ENCODE measurements at places on chromosomes 11 and 22. TPM values are rescaled to one million over a fixed set of nuclear protein-coding genes. Genes with fewer than 3 reads are reported as not detected.

DNA sequence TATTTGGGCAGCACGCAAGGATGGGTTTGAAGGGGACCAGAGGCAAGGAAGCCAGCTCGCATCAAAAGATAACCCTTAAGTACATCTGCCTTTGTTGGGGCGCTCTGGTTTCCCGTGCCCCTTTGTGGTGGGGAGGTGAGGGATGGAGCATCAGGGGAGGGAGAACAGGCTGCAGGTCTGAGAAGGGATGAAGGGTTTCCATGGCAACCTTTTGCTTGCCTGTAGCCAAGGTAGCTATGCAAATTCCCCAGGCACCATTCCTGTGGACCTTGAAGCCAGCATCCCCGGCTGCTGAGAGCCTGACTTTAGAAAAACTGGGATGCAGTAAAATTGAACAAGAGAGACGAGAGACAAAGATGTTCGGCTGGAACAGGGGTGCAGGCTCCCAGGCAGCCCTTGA lies 75.7 kb downstream of the SEZ6L start:
- no peak for DNase-seq

CALCA gene
- 0.67 TPM for total RNA-seq

GRCh38 chr22:37484480-37485394 lies 1.4 kb downstream of the MFNG start:
- DNase-seq = peak; percentile 84

DNA sequence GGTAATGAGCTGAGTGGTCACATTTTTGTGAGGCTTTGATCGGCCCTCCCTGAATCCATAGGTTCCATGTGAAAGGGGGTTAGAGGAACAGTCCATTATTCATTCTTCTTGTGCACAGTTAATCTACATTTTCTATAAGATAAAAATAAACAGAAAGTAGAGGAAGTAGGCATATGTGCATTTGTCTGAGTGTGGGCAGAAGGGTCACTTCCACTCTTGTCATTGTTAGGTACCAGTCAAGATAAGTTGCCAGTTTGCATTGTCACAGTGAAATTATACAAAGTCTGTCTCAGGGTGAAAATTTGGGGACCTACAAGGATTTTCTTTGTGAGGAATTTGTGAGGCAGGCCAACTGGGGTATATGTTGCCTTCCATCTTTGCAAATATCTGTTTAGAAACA lies 4.6 kb upstream of the APOL4 start:
- DNase-seq = no peak

- DNase-seq = peak; percentile 75
Measured at GRCh38 chr22:42432020-42432596, at the start of gene NFAM1. TSS of gene NFAM1 (minus strand) at chr22:42432403. CDS start at chr22:42432357, 46 bp downstream.

- no peak for DNase-seq
Measured at GRCh38 chr11:86370171-86370570, 4.5 kb upstream of the CCDC81 start.
